Transverse colon (tissue), 4 donors: ENCODE measurements at places on chromosomes 3 and 15. TPM values are rescaled to one million over a fixed set of nuclear protein-coding genes. Genes with fewer than 3 reads are reported as not detected.

DNA sequence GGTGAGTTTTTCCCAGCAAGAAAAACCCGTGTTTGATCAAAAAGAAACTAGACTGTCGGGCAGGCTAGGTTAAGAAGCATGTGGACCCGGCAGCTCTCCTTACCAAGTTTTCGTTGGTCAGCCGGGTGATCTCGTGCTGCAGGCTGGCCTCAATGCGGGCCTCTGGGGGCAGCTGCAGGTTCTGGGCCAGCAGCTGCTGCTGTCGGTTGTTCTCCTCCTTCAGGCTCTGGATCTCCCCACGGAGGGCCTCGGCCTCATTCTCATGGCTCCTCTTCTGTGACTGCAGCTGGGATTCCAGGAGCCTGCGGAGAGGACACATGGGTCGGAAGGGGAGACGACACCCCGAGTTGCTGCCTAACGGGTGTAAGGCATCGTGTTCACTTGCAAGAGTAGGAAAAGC is 44.5 kb upstream of the MYO5C start:
- DNase-seq = no peak
- no peak overlapping the region for H3K27ac ChIP-seq
- H3K36me3 ChIP-seq = no peaks in the 10 kb centered on the region
- no peaks in the 10 kb centered on the region for H3K27me3 ChIP-seq
- H3K4me3 ChIP-seq = no peak overlapping the region
- H3K4me1 ChIP-seq = no peaks in the 10 kb centered on the region

- no peaks in the 10 kb centered on the region for H3K4me1 ChIP-seq
- H3K4me3 ChIP-seq = no peak overlapping the region
- H3K27me3 ChIP-seq = no peaks in the 10 kb centered on the region
- no peak overlapping the region for H3K27ac ChIP-seq
- H3K36me3 ChIP-seq = no peaks in the 10 kb centered on the region
These were observed 230.8 kb upstream of the ZNF717 start for GRCh38 chr3:76016111-76016510.

- DNase-seq = no peak
- H3K4me1 ChIP-seq = no peaks in the 10 kb centered on the region
These were observed 72.0 kb upstream of the LRTM1 start for GRCh38 chr3:54999811-55000210.

- DNase-seq = no peak
- peak overlapping the region; percentile 86 for H3K27ac ChIP-seq
- no peak overlapping the region for H3K4me3 ChIP-seq
- H3K27me3 ChIP-seq = no peaks in the 10 kb centered on the region
- no peaks in the 10 kb centered on the region for H3K36me3 ChIP-seq
These were observed 85.9 kb downstream of the SLCO3A1 start for GRCh38 chr15:91939403-91939831.

- H3K36me3 ChIP-seq = no peaks in the 10 kb centered on the region
- H3K27me3 ChIP-seq = peaks cover 8% of the 10 kb centered on the region
- no peak overlapping the region for H3K4me3 ChIP-seq
- DNase-seq = no peak
- no peak overlapping the region for H3K27ac ChIP-seq
- H3K4me1 ChIP-seq = no peaks in the 10 kb centered on the region
These were observed 166.5 kb downstream of the USP13 start for GRCh38 chr3:179819379-179819778.

DNA sequence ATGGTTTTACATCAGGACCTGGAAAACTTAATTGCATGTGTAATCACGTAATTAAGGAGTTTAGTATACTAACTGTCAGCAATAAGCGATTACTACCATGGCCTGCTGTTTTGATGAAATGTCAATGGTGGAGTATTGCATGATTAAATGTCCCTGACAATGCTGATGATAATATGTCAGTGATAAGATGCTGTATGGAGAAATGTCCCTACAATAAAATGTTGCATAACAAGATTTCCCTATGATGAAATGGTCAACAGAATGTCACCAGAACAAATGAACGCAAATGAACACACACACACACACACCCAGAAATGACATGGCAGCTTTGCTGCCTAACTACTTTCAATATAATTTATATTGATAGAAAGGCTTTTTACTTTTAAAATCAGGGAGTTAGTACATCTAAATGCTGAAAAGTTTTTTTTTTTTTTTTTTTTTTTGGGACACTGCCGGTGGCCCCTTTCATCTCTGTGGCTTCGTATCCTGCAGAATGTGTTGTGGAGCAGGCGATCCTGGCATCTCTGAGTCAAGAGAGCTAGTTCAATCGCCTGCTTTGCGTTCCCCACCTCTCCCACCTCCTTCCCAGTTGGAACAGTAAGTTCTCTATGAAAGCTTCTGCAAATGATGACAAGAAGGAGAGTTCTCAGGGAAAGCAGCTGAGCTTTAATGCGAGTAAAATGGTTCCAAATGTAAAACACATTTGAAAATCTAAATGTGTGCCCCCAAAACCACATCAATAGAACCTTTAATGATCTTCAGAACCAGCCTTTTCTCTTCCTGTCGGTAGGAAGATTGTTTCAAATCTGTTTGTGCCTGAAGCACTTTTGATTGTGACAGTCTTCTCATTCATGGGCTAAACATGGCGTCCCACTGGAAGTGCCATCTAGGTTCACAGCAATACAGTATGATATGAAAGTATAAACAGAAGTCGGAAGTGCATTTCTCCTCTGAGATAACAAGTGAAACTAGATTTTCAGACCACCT is 170.1 kb upstream of the GBE1 start:
- H3K27me3 ChIP-seq = no peaks in the 10 kb centered on the region
- DNase-seq = no peak
- no peak overlapping the region for H3K27ac ChIP-seq
- H3K36me3 ChIP-seq = no peaks in the 10 kb centered on the region
- H3K4me1 ChIP-seq = no peaks in the 10 kb centered on the region

- H3K27ac ChIP-seq = no peak overlapping the region
- no peaks in the 10 kb centered on the region for H3K4me1 ChIP-seq
- H3K36me3 ChIP-seq = no peaks in the 10 kb centered on the region
- DNase-seq = no peak
- H3K27me3 ChIP-seq = no peaks in the 10 kb centered on the region
- H3K4me3 ChIP-seq = no peak overlapping the region
These were observed 256.2 kb downstream of the NR1D2 start for GRCh38 chr3:24201301-24201700.

DNA sequence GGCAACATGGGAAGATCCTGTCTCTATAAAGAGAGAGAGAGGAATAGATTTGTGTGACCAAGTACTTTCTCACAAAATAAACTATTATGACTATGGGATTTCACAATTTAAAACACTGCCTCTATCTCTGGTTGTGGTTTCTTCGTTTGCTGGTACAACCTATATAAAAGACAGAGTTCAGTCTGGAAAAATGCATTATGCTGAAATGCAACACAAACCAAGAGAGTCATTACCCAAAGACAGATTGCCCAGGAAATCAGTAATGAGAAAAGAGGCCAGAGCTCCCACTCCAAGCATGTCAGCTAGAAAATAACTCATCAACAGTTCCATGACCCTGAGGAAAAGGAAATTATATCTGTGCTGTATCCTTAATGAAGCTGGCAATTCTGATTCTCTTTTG is 23.2 kb downstream of the GPR176 start:
- no peak overlapping the region for H3K4me3 ChIP-seq
- H3K4me1 ChIP-seq = no peaks in the 10 kb centered on the region

DNA sequence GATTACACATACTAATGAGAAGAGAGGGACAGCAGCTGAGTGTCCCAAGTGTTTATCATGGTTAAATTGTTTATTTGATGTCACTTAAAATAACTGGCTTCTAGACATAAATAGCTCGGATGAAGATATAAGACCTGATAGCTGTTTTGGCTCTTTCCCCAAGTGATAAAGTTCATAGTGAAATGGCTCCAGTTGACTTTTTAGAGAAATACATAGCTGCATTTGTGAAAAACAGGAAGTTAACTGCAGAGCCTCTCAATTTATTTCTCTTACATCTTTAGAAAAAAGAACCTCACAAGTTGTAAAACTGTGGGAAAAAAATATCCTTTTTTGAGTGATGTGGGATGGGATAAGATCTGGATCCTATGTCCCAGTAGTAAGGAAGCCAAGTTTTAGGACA is 332.9 kb upstream of the RASGRP1 start:
- H3K27me3 ChIP-seq = no peaks in the 10 kb centered on the region
- H3K4me1 ChIP-seq = peaks cover 23% of the 10 kb centered on the region
- H3K4me3 ChIP-seq = no peak overlapping the region
- no peak overlapping the region for H3K27ac ChIP-seq
- no peaks in the 10 kb centered on the region for H3K36me3 ChIP-seq

- no peaks in the 10 kb centered on the region for H3K27me3 ChIP-seq
- H3K36me3 ChIP-seq = no peaks in the 10 kb centered on the region
- H3K4me3 ChIP-seq = no peak overlapping the region
- no peak for DNase-seq
- no peaks in the 10 kb centered on the region for H3K4me1 ChIP-seq
- H3K27ac ChIP-seq = no peak overlapping the region
These were observed 61.2 kb downstream of the ADAMTSL3 start for GRCh38 chr15:83714939-83715628.

- no peak overlapping the region for H3K27ac ChIP-seq
- no peak for DNase-seq
- H3K27me3 ChIP-seq = no peaks in the 10 kb centered on the region
- H3K4me3 ChIP-seq = no peak overlapping the region
These were observed 100.2 kb upstream of the BOC start for GRCh38 chr3:113111011-113111707.

GRCh38 chr3:119601154-119601553 is 3.5 kb downstream of the PLA1A start:
- H3K36me3 ChIP-seq = no peaks in the 10 kb centered on the region
- DNase-seq = no peak
- H3K4me1 ChIP-seq = no peaks in the 10 kb centered on the region
- H3K27ac ChIP-seq = no peak overlapping the region
- H3K4me3 ChIP-seq = no peak overlapping the region

DNA sequence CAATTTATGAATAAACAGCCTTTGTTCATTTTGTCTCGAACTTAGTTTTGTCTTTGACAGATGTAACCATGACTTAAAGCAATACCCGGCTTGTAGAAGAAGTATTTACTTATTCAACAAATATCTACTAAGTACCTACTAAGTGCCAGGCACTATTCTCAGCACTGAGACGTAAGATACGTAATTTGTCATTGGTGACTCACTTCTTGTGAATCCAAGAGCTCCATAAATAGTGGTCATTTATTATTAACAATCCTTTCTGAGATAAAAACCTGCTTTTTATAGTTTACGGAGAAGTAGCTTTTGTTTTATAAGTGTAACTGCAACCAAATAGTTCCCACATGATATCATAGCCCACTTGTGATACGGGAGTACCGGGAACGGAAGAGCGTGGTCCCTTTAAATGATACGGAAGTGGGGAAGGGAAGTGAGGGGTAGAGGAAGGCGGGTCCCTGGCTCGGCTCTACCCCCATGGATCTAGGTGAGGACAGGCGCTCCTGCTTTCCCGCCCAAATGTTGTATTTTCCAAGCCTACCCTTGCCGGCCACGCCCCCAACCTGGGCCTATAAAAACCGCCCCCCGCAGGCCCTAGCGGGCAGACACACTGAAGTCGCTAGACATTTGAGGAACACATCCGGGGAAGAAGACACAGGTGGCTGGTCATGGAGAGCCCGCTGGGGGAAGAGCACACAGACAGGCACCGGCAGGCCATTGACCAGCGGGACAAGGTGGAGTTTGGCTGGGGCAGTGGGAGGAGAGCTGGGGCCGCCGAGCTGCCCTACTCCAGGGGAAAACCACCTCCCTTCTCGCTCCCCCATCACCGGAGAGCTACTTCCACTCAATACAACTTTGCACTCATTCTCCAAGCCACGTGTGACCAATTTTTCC is at the start of gene SAMMSON:
TSS of gene SAMMSON (plus strand) at position 594 of the 888 bp plus-strand sequence.
- DNase-seq = no peak
- H3K4me1 ChIP-seq = no peaks in the 10 kb centered on the region
- no peak within 1 kb of the TSS for H3K4me3 ChIP-seq
- H3K27ac ChIP-seq = peak within 1 kb of the TSS; percentile 50
- no peaks in the 10 kb centered on the region for H3K27me3 ChIP-seq
- H3K36me3 ChIP-seq = no peaks in the 10 kb centered on the region

DNA sequence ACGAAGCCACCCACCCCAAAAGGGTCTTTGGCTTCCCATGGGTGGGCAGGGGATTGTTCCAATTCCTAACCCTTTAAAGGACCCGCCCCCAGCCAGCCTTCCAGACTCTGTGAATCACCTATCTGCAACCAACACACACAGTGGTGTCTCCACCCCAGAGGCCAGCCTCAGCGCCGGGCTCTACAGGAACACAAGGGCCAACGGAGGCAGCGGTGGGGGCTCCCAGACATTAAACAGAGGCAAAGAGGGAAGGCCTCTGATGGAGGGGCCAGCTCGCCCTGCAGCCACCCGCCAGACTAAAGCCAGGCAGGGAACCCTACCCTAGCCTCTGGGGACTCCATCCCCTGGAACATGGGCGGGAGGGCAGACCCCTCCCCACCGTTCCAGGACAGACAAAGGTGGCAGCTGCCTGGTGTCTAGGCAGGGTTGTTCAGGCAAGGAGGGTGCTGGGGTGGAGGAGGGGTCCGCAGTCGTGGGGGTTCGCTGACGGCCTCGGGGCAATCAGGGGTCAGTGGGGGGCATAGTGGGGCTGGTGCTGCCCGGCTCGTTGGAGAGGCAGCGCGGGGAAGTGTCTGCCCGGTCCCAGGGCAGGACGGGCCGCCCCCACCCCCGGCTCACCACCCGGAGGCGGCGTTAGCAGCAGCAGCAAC is 448 bp downstream of the SHISA5 start:
- no peaks in the 10 kb centered on the region for H3K27me3 ChIP-seq
- peaks cover 15% of the 10 kb centered on the region for H3K4me1 ChIP-seq
- peak overlapping the region; percentile 41 for H3K4me3 ChIP-seq

- no peaks in the 10 kb centered on the region for H3K27me3 ChIP-seq
- no peak overlapping the region for H3K27ac ChIP-seq
- peaks cover 46% of the 10 kb centered on the region for H3K4me1 ChIP-seq
- no peak overlapping the region for H3K4me3 ChIP-seq
These were observed 3.0 kb upstream of the CALML4 start for GRCh38 chr15:68208136-68208535.

FRMD5 gene
- 0.40 TPM for total RNA-seq

LRRC28 gene
- 82.7 TPM for total RNA-seq

USP50 gene
- not detected for total RNA-seq

HRG gene
- not detected for total RNA-seq
